ENCODE measurements at places on chromosomes 4 and X. TPM values are rescaled to one million over a fixed set of nuclear protein-coding genes. Genes with fewer than 3 reads are reported as not detected.

Gene ZNF718
- 5.9 TPM for total RNA-seq

Gene NXF2B
- not detected for total RNA-seq

Gene FHDC1
- 2.4 TPM for total RNA-seq

Gene CLGN
- total RNA-seq, result 0.74 TPM

Gene GYPA
- 0.65 TPM for total RNA-seq

Gene HOPX
- 63.5 TPM for total RNA-seq

Gene TAF7L
- not detected for total RNA-seq

Gene ERCC6L
- 0.14 TPM for total RNA-seq

Gene SPARCL1
- total RNA-seq, result 868 TPM

Gene USP17L30
- total RNA-seq, result not detected

Gene APELA
- total RNA-seq, result not detected

Gene KANTR
- 10.5 TPM for total RNA-seq

Gene RAP1GDS1
- 40.3 TPM for total RNA-seq

Gene GRK4
- 5.6 TPM for total RNA-seq

Measured in posterior vena cava (tissue), 2 donors.